ENCODE measurements at places on chromosomes 3 and 15. TPM values are rescaled to one million over a fixed set of nuclear protein-coding genes. Genes with fewer than 3 reads are reported as not detected.

Gene DAZL
- not detected for total RNA-seq

Gene GOLGA6L10
- 0.33 TPM for total RNA-seq

Gene GRK7
- 0.12 TPM for total RNA-seq

Gene SERINC4
- not detected for total RNA-seq

Gene CPA3
- total RNA-seq: 1.3 TPM

Gene LXN
- total RNA-seq: 7.3 TPM

Gene CP
- 68.4 TPM for total RNA-seq

Gene PRSS50
- total RNA-seq: 0.12 TPM

Gene FETUB
- total RNA-seq: not detected

Gene PPP1R14D
- not detected for total RNA-seq

Gene NT5DC2
- total RNA-seq: 146 TPM

Gene ALDH1L1
- total RNA-seq: 13.7 TPM

Gene CCDC39
- not detected for total RNA-seq

Gene AMOTL2
- total RNA-seq: 62.3 TPM

Gene SNX22
- 12.4 TPM for total RNA-seq

Gene HTR3C
- not detected for total RNA-seq

Gene ATP13A4
- not detected for total RNA-seq

Gene FBXW12
- total RNA-seq: not detected

Gene CNTN4
- total RNA-seq: 5.7 TPM

Gene NISCH
- total RNA-seq: 29.2 TPM

Gene MORC1
- not detected for total RNA-seq

Gene PLA2G4B
- total RNA-seq: 1.3 TPM

Gene MAN2A2
- 41.7 TPM for total RNA-seq

Gene TRIM42
- not detected for total RNA-seq

Gene SLC28A1
- not detected for total RNA-seq

Gene MCF2L2
- 0.08 TPM for total RNA-seq

Gene PLXNB1
- 73.0 TPM for total RNA-seq

Gene CIB1
- total RNA-seq: 24.9 TPM

Gene GPR176
- 6.7 TPM for total RNA-seq

Data from right atrium auricular region (tissue), 2 donors.